Spinal cord (tissue), 10 donors: ENCODE measurements at places on chromosomes 11 and 22. TPM values are rescaled to one million over a fixed set of nuclear protein-coding genes. Genes with fewer than 3 reads are reported as not detected.
A peak's percentile ranks its signal among the peaks of the same experiment; 100 is the strongest.

The OOSP4B gene
- total RNA-seq = not detected

GRCh38 chr22:45317551-45318167 is 7.9 kb downstream of the FAM118A start:
- peaks cover 15% of the 10 kb centered on the region for H3K4me1 ChIP-seq
- no peak overlapping the region for H3K4me3 ChIP-seq
- H3K27ac ChIP-seq = peak overlapping the region; percentile 78
- no peaks in the 10 kb centered on the region for H3K27me3 ChIP-seq
- no peaks in the 10 kb centered on the region for H3K36me3 ChIP-seq
- DNase-seq = peak; percentile 70

DNA sequence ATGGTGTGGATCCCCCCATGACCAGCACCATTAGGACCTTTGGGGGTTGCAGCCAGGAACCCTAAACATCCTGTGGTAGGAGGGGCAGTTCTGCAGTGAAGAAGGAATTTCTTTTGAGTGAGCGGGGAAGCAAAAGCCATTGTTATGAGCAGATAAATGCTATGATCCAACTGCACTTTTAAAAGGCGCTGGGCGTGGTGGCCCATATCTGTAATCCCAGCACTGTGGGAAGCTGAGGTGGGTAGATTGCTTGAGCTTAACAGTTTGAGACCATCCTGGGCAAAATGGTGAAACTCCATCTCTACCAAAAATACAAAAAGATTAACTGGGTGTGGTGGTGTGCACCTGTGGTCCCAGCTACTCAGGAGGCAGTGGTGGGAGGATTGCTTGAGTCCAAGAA is 5.9 kb upstream of the TOMM22 start:
- H3K27me3 ChIP-seq = no peaks in the 10 kb centered on the region
- H3K36me3 ChIP-seq = peaks cover 38% of the 10 kb centered on the region
- no peak overlapping the region for H3K4me3 ChIP-seq
- no peak for DNase-seq

GRCh38 chr11:118870396-118871343 is 13.0 kb upstream of the CXCR5 start:
- peak overlapping the region; percentile 79 for H3K27ac ChIP-seq
- H3K4me1 ChIP-seq = peaks cover 14% of the 10 kb centered on the region
- H3K27me3 ChIP-seq = no peaks in the 10 kb centered on the region
- H3K36me3 ChIP-seq = no peaks in the 10 kb centered on the region
- H3K4me3 ChIP-seq = no peak overlapping the region
- no peak for DNase-seq

The PHOX2A gene
- not detected for total RNA-seq

GRCh38 chr22:32164075-32164860 is 5.2 kb upstream of the C22orf42 start:
- H3K36me3 ChIP-seq = no peaks in the 10 kb centered on the region
- H3K4me3 ChIP-seq = no peak overlapping the region
- H3K27ac ChIP-seq = no peak overlapping the region
- DNase-seq = no peak
- H3K4me1 ChIP-seq = no peaks in the 10 kb centered on the region

The LARGE2 gene
- total RNA-seq = 0.20 TPM

GRCh38 chr11:111366560-111367410 is 12.3 kb downstream of the POU2AF1 start:
- H3K4me1 ChIP-seq = no peaks in the 10 kb centered on the region
- DNase-seq = no peak
- H3K27me3 ChIP-seq = no peaks in the 10 kb centered on the region
- H3K4me3 ChIP-seq = no peak overlapping the region
- no peaks in the 10 kb centered on the region for H3K36me3 ChIP-seq

The ATL3 gene
- total RNA-seq = 56.1 TPM

DNA sequence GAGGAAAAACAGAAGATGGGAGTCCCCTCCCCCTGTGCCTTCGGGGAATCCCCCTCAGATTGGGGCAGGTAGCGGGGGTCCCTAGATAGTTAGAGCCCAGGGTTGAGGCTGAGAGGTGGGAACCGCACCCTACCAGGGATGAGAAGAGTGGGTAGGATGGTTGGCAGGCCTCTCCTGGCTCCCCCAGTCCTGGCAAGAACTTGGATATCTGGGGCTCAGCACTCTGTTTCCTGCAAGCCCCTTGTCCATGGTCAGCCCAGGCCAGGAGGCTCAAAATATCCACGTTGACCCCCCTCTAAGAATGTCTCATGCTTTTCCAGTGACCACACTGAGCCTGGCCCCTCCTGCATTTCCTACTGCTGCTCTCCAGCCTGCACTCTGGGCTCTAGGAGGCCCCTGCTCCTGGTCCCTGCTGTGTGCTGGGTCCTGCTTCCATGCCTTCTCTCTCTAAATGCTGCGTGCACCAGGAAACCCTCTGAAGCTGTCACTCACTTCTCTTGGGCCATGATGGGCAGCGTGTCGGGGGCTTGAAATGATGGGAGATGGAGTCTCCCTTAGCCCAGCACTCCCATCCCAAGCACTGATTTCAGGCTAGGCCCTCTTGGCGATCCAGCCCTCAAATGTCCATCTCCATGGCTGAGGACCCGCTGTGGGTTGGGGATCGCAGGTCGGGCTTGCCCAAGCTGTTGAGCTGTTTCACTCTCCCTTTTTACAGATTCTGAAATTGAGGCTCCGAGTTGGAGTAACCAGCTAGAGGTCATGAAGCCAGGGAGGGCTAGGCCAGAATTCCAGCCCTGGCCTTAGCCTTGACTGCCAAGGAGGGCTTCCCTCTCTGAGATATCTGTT is 2.0 kb downstream of the MAP3K11 start:
- H3K4me3 ChIP-seq = peak overlapping the region; percentile 85
- H3K36me3 ChIP-seq = peaks cover 53% of the 10 kb centered on the region
- peak overlapping the region; percentile 92 for H3K27ac ChIP-seq
- H3K27me3 ChIP-seq = no peaks in the 10 kb centered on the region

- H3K36me3 ChIP-seq = peaks cover 9% of the 10 kb centered on the region
- H3K4me3 ChIP-seq = no peak overlapping the region
- no peak for DNase-seq
- peaks cover 4% of the 10 kb centered on the region for H3K4me1 ChIP-seq
- H3K27me3 ChIP-seq = no peaks in the 10 kb centered on the region
Observed at GRCh38 chr11:68528630-68529029, 68.1 kb downstream of the PPP6R3 start.

The OR5D13 gene
- total RNA-seq = not detected

GRCh38 chr22:36180038-36180880 is 19.7 kb upstream of the APOL3 start:
- no peak for DNase-seq
- H3K27ac ChIP-seq = no peak overlapping the region
- H3K27me3 ChIP-seq = no peaks in the 10 kb centered on the region
- no peaks in the 10 kb centered on the region for H3K36me3 ChIP-seq

The MS4A15 gene
- total RNA-seq = not detected

DNA sequence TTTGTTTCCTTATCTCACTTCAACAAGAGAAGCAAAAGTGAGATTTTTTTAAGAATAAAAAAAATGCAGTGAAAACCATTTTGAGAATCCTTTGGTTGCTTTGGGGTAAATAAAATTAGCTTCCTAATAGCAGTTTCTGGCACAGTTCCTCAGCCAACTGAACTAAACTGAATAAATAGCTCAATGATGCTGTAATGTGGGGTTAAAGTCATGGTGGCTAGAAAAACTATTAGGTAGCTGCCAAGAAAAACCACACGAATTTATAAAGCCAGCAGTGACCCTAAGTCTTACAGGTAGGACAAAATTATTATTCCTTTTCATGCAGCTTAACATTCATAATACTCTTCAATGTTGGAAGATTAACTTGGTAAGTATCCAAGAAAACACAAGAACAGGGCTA is 142.4 kb downstream of the APIP start:
- H3K27me3 ChIP-seq = no peaks in the 10 kb centered on the region
- DNase-seq = no peak
- H3K4me1 ChIP-seq = no peaks in the 10 kb centered on the region
- no peak overlapping the region for H3K27ac ChIP-seq
- no peak overlapping the region for H3K4me3 ChIP-seq
- no peaks in the 10 kb centered on the region for H3K36me3 ChIP-seq

The APOL5 gene
- total RNA-seq = not detected

DNA sequence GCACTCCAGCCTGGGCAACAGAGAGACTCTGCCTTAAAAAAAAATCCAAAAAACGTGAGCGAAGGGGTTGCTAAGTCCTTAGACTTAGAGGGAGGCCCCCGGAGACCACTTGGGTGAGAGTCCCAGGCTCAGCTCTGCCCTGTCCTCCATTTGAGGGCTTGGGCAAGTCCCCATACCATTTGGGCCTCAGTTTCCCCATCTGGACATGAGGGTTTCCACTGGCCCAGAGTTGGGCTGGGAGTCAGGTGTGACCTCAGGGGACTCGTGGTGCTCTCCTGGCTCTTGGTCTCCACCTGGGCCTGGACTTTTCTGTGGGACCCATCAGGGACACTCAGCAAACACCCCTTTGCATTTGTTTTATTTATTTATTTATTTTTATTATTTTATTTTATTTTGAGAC is 35.2 kb upstream of the CSNK1E start:
- H3K4me1 ChIP-seq = peaks cover 5% of the 10 kb centered on the region
- no peak overlapping the region for H3K4me3 ChIP-seq
- DNase-seq = no peak
- peaks cover 29% of the 10 kb centered on the region for H3K36me3 ChIP-seq

- no peak overlapping the region for H3K27ac ChIP-seq
- no peaks in the 10 kb centered on the region for H3K27me3 ChIP-seq
- DNase-seq = no peak
Observed at GRCh38 chr11:103086461-103086860, 5.5 kb downstream of the DCUN1D5 start.
